ENCODE measurements at places on chromosomes 12 and 14. TPM values are rescaled to one million over a fixed set of nuclear protein-coding genes. Genes with fewer than 3 reads are reported as not detected.

DNA sequence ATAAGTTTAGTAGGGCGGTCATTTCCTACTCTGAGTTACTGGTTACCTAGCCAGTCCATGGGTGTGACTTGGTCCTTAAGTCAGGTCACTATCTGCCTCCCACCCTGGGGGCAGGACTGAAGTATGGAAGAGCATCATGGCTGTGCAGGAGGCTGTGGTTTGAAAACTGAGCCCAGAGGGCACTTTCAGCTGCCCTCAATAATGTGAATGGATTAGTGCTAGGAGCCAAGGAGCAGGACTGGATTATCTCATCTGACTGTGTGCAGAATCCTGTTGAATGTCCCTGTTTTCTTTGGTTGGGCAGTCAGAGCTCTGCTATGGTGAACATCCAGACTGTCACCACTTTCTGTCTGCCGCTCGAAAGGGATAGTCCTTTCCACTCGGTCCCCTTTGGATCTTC is 1.6 kb downstream of the ATXN7L3B start:
- no peak for DNase-seq

- no peak for DNase-seq
These were observed 42.1 kb downstream of the CIT start for GRCh38 chr12:119835068-119835467.

- no peak for DNase-seq
These were observed 4.2 kb upstream of the XPOT start for GRCh38 chr12:64400041-64400440.

DNA sequence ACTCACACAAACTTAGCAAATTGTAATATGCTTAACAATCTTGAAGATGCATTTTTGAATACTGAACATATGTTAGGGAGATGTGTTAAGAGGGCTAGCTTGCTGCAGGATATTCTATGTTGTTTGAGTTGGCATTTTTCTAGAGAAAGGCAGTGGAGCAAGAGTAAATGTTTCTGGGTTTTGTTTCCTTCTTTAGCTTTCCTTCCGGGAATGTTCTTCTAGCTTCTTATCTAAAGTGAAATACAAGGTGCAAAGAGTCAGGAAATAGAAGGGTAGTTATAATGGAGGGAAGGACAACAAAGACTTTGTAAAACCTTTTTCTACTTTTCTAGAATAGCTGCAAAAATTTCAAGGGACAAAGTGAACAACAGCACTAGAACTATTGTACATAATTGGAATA is 77.6 kb upstream of the KCNH3 start:
- DNase-seq, result no peak

GRCh38 chr12:53047221-53048032 is 2.4 kb upstream of the TNS2 start:
- peak; percentile 68 for DNase-seq

GRCh38 chr14:99590746-99591555 is 13.1 kb downstream of the CCDC85C start:
- no peak for DNase-seq

GRCh38 chr12:83841620-83842019 is 1071.0 kb downstream of the SLC6A15 start:
- DNase-seq, result no peak

GRCh38 chr12:121093487-121093891 is 39.2 kb upstream of the P2RX7 start:
- DNase-seq, result no peak

- DNase-seq, result no peak
These were observed 31.3 kb downstream of the DMAC2L start for GRCh38 chr14:50343434-50343833.

DNA sequence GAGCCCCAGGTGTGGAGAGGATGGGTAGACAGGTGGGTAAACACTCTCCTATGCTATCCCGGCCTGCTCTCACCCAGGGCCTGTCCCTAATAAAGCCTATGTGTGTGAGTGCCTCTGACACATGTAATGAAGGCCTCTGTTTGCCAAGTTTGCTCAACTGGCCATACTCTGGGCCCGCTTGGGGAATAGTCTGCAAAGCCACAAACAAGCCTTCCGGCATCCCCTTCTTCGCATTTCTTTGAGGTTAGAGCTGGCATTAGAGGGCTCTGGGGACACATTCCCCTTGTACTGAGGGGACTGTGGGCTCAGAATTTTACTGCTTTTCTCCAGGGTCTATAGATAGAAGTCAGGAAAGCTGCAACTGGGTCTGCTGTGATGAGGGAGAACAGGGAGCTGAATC is 240.5 kb downstream of the C12orf75 start:
- no peak for DNase-seq

DNA sequence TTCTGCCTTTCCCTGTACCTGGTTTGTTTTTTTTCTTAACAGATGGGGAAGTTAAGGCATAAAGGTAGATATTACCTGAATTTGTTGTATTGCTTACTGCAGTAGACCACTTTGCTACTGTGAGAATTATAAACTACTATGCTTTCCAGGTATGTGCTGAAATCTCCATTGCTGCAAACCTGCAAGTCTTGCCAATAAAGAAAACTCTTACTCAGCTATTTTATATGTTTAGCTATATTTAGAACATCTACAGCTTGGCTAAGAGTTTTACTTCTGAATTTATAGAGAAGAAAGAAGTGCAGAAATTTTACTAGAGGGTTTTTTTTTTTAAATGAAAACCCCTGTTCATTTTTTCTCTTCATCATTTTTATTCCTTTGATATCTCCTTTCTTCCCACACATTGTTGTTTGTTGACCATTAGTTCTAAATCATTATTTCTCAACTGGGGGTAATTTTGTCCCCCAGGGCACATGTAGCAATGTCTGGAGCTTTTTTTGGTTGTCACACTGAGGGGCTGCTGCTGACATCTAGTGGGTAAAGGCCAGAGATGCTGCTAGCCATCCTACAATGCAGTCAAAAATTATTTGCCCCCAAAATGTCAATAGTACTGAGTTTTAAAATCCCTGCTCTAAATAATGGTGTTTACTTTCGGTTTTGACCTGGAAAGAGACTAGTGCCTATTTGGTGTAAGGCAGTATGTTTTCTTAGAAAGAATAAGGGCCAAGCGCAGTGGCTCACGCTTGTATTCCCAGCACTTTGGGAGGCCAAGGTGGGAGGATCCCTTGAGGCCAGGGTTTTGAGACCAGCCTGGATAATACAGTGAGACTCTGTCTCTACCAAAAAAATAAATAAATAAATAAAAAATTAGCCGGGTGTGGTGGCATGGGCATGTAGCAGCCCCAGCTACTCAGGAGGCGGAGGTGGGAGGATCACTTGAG is 48.6 kb downstream of the PCNX1 start:
- DNase-seq, result peak; percentile 29

DNA sequence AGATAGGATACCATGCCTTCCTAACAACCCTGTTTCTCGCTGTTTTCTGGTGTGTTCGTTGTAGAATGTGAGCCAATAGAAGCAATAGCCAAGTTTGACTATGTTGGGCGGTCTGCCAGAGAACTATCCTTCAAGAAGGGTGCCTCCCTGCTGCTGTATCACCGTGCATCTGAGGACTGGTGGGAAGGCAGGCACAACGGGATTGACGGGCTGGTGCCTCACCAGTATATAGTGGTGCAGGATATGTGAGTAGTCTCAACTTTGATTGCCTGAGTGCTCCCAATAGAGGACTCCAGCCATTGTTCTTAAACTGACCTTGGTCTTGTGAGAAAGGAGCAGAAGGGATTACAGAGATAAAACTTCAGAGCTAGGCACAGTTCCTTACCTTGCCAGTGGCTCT is 96.2 kb downstream of the KICS2 start:
- DNase-seq, result no peak

GRCh38 chr12:38350342-38351174 is 34.0 kb downstream of the ALG10B start:
- no peak for DNase-seq

GRCh38 chr14:83638748-83639504 is 1891.0 kb upstream of the FLRT2 start:
- no peak for DNase-seq

- no peak for DNase-seq
These were observed 79.0 kb downstream of the PRIMA1 start for GRCh38 chr14:93709249-93709648.

The SOAT2 gene
- 0.23 TPM for total RNA-seq

The OAS2 gene
- 47.1 TPM for total RNA-seq

The SLC6A12 gene
- not detected for total RNA-seq

The ARF6 gene
- 93.5 TPM for total RNA-seq

The AHNAK2 gene
- total RNA-seq, result 0.02 TPM

The FZD10 gene
- not detected for total RNA-seq

The TAS2R46 gene
- 1.7 TPM for total RNA-seq

The FGD4 gene
- total RNA-seq, result 0.62 TPM

The GALNT8 gene
- total RNA-seq, result 0.89 TPM

The JPH4 gene
- not detected for total RNA-seq

The KCNA5 gene
- total RNA-seq, result not detected
